Melanocyte of skin (primary cell): ENCODE measurements at places on chromosomes 3 and 15. TPM values are rescaled to one million over a fixed set of nuclear protein-coding genes. Genes with fewer than 3 reads are reported as not detected.

Gene GAP43
- total RNA-seq, result under 0.01 TPM in 1 of 2 replicates, not detected in the other

Gene TUSC7
- total RNA-seq, result not detected in 2 replicates

Gene COL6A5
- under 0.01 TPM in 1 of 2 replicates, not detected in the other for total RNA-seq

Gene GOLGA8T
- not detected in 2 replicates for total RNA-seq

Gene RETNLB
- total RNA-seq, result not detected in 2 replicates

Gene EPHB3
- total RNA-seq, result 1.1 and 1.3 TPM in 2 replicates

Gene CHRNA7
- 1.5 and 2.1 TPM in 2 replicates for total RNA-seq

Gene C2CD4A
- not detected in 2 replicates for total RNA-seq

Gene CD96
- 1.4 TPM in 1 of 2 replicates, not detected in the other for total RNA-seq

Gene LIPH
- under 0.01 TPM in 2 replicates for total RNA-seq
